Activated naive CD4-positive, alpha-beta T cell (primary cell): ENCODE measurements at places on chromosomes 6 and 20.

DNA sequence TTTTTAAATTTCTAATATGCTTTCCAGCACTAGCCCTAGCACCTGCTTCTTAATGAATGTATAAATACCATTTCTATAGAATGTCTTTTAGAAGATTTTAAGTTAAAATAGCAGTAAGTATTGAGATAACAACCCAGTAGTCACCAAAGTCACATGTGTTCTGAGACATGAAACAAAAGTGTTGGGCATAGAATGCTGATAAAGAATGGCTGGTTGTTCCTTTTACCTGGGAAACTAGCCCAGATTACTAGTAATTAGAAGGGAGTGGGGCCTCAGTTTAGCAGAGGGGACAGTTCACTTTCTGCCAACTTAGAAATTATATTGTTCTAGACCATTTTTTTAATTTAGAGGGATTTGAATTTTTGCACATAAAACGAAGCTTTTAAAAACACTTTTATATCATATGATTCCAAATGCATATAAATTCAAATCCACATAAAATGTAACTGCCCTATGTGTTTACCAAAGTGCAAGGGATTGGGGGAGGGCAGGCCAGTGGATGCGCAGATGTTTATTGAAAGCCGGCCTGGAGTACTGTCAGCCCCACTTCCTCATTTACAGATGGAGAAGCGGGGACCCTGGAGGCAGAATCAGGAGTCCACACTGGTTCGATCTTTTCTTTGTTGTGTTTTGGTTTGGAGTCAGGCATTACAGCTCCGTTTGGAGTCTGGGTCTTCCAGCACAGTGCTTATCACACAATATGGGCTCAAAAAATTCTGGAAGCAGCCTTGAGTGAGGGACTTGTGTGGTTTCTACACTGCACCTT, 139.8 kb downstream of the ZDHHC14 start:
- DNase-seq, result no peak

DNA sequence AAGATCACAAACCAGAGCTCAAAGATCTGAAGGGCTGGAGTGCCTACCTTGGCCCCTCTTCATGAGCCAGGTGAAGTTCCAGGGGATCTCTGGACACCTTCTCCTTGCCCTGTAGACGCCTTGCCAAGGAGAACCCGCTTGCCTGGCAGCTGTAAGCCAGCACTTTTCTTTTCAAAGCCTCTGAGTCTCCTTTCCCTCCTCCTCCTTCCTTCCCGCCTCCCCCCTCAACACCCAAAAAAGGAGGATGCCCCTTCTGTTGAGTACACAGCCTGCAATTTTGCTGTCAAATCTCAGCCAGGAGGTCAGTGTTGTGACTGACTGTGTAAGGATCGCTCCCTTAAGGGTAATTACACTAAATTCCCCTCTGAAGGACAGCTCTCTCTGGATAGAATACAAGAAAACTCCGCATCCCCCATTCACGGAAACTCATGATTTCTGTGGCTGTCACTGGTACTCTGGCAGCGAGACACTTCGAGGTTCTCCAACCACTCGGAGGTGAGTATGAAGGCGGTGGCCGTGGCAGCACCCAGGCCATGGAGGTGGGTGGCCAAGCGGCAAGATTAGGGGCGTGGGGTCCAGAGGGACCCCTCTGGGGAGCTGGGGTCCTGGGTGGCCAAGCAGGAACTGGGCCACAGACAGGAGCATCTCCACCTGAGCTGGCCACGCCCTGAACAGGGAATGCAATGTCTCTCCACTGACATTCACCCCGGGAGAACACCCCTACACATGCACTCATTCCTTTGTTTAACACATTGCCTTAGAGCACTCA, 23.2 kb upstream of the FOXP4 start:
- DNase-seq, result no peak

DNA sequence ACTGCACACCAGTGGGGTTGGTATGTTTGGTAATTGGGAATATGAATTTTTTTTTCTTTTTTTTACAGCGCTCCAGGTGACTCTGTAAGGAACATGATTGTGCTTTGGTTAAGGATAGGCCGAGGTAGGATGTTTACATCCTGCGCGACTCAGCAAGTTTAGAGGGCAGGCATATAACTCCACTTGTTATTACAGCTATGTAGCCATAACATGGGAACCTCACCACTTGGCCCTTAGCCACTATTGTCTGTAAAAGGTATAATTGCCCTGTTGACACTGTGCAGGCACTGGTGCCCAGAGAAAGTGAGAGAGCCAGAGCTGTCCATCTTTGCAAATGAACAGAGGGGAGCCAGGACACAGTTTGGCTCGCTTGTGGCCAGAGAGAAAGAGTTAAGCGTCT, 172.9 kb downstream of the MCHR2 start:
- no peak for DNase-seq

- no peak for DNase-seq
Measured at GRCh38 chr6:4892785-4893485, 110.9 kb downstream of the RPP40 start.

- DNase-seq, result no peak
Measured at GRCh38 chr6:150451807-150452427, 83.1 kb downstream of the IYD start.

- no peak for DNase-seq
Measured at GRCh38 chr6:80094017-80094416, 12.5 kb upstream of the BCKDHB start.

DNA sequence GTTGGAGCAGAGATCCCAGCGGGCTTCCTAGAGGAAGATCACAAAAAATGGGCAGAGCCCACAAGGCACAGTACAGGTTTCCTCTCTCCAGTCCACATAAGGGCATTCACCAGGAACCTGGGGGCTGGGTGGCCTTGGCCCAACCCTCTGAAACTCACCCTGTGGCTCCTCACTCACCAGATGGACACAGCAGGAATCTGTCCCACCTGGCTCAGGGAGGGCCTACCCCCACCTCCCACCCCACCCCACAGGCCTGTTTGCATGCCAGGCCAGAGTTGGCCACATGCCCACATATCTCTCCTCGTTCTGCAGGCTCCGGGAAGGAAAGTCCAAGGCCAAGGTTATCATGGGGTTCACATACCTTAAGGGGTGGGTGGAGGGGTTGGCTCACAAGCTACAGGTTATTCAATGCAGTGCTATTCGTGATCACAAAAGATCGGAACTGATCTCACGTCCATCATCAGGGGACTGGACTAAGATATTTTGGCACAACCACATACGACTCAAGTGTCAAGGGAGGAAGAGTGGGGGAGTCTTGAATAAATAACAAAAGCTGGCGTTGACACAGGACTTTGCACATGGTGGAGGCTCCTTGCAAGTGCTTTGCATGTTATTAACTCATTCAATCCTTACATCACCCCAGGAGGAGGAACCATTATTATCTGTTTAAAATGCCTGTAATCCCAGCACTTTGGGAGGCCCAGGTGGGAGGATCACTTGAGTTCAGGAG, 13.0 kb downstream of the RIPOR3 start:
- DNase-seq, result no peak

GRCh38 chr6:115643762-115644161, 416.9 kb downstream of the FRK start:
- DNase-seq, result no peak

GRCh38 chr6:21457647-21458046, 135.9 kb upstream of the SOX4 start:
- DNase-seq, result no peak

DNA sequence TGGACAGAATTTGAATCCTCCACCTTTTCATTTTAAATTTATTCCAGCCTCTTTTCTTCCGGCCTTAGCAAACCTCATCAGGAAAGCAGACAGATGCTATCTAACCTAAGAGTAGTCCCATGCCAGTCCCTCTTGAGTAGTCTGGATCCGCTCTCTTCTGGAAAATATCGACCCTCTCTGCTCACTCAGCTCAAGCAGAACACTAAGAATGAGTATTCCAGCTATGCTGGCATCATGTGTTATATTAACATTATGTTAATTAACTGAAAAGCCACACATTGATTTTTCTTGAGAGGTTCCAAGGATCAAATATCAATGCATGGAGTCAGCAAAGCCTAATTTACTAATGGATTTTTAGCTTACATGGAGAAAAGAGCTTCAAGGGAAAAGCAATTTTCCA, 161.4 kb downstream of the ID4 start:
- DNase-seq, result no peak

DNA sequence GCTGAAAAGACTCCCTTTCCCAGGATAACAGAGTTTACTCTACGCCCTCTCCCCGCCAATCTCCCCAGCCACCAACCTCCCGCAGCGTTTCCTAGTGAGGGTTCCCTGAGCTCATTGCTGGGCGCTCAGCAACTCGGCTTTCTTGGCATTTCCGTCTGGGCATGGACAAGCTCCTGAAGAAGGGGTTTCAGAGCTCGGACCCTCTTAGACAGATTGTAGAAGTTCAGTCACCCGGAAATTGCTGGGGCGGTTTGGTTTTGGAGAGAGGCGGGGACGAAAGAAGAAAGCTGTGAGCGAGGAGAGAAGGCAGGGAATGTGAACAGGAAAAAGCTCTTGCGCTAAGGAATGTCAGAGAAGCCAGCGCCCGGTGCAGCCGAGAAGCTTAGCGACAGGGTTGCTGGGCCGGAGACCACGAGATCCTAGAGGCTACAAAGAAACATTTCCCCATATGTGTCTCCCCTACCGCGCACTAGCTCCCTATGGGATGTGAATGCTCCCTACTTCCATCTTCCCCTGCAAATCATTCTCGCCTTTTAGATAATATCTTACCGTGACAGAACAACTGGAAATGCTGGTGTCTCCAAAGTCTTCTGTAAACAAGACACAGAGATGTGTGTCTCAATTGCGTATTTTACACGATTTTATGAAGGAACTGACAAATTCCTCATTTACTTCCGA, 15.8 kb downstream of the POM121L2 start:
- DNase-seq, result no peak

- DNase-seq, result no peak
Measured at GRCh38 chr20:57713505-57713903, 3.7 kb upstream of the PMEPA1 start.

DNA sequence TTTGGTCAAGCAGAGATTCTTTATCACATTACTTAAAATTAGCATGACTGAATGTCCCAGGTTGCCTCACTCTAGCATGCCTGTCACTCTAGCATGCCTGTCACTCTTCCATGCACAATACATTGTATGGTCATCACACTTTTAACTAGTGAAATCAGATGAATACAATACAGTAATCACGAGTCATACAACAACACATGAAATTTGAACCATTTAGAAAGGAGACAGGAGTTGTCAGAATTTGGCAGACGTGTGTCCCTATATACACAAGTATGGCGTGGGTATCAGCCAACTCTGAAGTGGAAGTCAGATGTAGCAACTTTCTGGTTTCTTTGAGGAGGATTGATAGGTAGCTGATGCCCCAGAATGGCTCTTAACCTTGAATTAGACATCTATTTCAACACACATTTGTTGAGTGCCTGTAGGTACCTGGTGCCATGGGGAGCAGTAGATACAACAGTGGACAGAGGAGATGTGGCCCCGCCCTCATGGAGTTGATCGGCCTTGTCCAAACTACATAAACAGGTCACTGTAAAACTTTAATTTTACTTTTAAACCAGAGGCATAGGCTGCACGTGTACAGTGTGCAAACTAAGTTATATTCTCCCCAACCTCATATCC, 116.1 kb upstream of the TIAM2 start:
- DNase-seq, result no peak

- DNase-seq, result no peak
Measured at GRCh38 chr6:74161380-74161779, 465.4 kb downstream of the CD109 start.

- no peak for DNase-seq
Measured at GRCh38 chr6:166752928-166753721, 126.1 kb upstream of the RPS6KA2 start.

DNA sequence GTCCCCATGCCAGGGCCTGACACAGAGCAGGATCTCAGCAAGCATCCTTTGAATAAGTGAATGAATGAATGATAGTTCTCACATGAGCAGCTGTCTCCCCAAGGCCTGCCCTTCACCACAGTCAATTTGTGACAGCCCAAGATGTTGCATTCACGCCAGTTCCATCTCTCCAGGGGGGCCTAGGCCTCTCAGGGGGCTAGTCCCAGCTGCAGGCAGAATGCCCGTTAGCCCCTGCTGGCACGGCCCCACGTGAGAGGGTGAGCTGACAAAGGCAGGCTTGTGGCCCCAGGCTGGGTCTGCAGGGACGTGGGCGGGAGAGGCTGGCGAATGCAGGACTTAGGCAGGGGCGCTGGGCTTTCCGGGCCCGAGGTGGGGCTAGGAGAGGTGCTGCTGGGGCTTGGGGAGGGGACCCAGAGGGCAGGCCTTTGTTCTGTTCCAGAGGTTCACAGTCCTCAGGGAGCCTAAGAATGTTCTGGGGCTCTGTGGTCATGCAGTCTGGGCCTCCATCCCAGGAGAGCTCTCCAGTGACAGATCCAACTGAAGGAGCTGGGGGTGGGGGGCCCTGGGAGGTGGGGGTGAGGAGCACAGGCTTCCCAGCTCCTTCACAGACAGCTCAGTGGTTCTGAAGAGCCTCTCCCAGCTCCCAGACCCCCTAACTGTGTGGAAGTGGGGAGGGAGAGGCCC, 30.5 kb upstream of the TLDC2 start:
- no peak for DNase-seq

DNA sequence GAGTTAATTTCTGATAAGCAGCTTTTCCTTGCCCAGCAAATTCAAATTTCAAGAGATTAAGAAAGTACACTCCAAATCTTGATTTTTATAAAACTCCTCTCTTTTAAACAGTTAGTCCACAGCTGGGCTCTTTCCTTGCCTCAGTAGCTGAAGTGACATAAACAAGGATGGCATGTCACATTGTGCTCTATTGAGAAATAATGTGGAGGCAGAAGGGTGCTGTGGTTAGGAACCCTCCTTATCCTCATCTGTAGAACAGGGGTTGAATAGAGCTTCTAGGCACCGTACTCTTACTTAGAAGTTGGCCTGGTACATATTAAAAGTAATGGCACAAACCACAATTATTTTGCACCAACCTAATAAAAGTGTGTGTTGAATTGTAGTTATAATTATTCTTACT, 70.3 kb downstream of the RSPO3 start:
- DNase-seq, result no peak

DNA sequence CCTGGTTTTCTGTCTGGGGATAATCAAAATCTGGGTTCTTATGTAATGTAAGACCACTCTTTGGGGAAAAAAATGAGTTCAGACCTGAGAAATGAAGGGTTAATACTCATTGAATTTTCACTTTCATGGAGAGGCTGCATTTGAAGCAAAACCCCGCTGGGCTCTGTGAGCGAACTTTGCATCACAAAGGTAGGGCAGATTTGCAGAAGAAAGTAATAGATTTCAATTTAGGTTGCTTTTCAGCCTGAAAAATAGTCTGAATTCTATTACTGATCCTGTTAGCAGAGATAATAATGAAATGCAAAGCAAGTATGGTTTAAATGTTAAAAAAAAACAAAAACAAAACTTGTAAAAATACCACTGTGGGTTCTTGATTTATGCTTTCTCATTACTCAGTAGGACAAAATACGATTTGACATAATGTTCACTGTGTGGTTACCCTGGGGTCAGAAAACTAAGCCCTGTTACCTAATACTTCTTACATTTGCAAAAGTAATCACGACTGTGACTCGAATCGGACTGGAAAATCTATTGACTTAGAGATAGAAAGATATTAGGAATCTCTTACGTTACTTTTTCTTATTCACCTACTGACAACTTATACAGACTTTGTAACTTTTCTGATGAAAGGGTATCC, 72.2 kb downstream of the UST start:
- no peak for DNase-seq

- DNase-seq, result no peak
Measured at GRCh38 chr6:13911337-13911736, 13.4 kb upstream of the RNF182 start.
